ENCODE measurements at places on chromosomes 6 and 20.

DNA sequence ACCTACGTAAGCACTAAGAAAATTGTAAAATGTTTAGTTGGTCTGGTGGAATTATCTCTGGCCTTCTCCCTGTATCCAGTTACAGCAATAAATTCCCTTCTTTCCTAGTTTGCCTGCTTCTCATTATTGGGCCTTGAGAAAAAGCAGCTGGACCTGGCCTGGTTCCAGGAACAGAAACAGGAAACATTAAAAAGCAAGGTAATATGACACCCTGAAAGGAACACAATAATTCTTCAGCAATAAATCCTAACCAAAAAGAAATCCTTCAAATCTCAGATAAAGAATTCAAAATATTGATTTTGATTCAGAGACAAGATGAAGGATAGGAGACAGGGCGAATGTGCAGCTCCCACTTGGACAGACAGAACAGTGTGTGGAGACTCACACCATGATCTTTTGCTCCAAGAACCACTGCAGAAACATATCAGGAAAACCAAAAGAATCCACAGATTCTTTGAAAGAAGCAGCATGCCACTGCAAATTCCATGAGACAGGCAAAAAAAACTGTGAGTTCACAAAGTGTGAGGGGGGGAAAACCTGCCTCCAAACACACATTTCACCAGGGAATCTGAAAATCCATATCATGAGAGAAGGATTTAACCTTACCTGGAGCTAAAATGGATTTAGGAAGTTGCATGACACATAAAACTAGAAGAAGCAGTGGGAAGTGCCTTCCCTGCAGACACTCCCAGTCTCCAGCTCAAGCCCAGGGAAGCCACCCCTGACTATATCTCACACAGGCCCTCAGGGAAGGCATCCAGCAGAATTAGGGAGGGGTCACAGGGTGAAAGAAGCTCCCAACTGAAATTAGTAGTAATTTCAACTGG, 28.9 kb downstream of the TREM1 start:
- no peak for DNase-seq

DNA sequence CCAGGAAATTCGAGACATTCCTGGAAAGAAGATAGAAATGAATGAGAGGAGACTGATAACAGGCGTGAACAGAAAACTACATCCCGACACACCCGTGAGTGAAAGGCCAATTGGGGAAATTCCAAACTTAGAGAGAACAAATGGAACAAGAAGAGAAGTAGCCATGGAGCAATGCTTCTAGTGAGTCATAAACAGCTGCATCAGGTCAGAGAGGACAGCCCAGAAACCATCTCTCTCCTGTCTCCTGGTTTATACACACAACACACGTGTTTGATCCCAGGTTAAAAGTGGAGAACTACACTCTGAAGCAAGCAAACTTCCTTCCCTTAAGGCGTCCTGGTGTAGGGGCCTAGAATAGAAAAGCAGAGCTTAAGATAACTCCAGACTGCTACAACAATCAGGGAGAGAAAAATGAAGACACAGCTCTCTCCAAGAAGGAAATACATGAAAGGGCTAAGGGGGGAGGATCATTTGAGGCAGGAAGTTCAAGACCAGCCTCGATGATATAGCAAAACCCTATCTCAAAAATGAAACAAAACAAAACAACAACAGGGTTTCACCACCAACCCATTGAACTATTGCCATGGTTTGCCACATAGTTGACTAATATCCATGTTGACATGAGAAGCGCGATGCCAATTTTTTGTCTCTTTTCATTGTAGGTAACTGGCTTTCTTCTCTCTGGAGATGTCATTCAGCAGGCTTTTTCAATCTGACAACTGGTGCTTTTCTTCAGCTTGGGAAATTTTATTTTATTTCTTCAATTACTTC, 26.9 kb downstream of the NRN1 start:
- no peak for DNase-seq

DNA sequence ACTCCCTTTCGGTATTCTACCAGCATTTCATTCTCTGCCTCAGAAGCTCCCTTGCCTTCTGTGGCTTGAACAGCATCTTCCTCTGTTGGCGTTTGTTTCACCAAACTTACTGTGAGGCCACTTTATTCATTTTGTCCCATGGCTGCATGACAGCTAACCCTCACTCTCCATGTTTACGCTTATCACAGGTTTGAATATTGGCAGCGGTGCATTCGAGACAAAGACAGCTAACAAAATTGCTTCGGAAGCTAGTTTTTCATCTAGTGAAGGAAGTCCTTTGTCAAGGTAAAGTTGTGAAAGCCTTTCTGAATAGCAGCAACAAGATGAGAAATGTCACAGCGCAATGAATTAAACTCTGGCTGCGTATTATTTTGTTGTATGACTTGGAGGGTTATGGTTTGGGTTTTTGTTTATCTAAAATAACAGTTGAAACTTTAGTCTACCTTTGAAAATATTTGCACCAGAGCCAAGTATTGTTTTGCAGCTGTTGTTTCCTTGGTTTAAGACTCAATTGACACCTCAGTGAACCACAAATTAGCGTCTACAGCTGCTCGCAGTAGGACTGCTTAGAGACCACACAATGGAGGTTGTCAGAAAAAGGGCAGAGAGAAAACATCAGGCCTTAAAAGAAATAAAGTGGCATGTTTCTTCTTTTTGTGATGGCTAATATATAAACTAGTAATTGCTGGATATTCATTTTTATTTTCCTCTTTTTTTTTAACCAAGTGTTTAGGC, 70.4 kb upstream of the XRN2 start:
- no peak for DNase-seq

- no peak for DNase-seq
These were observed 421.1 kb downstream of the CD109 start for GRCh38 chr6:74117113-74117512.

- DNase-seq: no peak
These were observed 510.8 kb upstream of the POU3F2 start for GRCh38 chr6:98323605-98324004.

GRCh38 chr6:139857143-139857542, 482.7 kb upstream of the CITED2 start:
- DNase-seq: no peak

DNA sequence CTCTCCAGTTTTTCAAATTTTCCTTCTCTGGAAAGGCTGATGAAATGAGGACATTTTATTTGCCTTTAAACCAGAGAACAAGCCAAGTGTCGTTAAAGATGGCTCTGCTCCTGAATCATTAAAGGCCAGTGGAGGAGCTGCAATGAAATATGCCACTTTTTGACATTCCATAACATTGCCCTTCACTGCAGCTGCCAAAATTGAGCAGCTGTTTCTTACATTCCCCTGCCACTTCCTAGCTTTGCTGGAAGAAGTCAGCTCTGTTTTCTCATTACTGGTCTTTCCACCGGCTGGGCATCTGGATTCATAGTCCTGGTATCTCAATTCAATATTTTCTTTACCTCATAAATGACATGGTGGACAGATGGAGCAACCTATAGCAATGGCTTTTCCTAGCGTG, 45.5 kb upstream of the NRN1 start:
- DNase-seq: no peak

GRCh38 chr6:114210467-114210866, 132.4 kb downstream of the HS3ST5 start:
- no peak for DNase-seq

DNA sequence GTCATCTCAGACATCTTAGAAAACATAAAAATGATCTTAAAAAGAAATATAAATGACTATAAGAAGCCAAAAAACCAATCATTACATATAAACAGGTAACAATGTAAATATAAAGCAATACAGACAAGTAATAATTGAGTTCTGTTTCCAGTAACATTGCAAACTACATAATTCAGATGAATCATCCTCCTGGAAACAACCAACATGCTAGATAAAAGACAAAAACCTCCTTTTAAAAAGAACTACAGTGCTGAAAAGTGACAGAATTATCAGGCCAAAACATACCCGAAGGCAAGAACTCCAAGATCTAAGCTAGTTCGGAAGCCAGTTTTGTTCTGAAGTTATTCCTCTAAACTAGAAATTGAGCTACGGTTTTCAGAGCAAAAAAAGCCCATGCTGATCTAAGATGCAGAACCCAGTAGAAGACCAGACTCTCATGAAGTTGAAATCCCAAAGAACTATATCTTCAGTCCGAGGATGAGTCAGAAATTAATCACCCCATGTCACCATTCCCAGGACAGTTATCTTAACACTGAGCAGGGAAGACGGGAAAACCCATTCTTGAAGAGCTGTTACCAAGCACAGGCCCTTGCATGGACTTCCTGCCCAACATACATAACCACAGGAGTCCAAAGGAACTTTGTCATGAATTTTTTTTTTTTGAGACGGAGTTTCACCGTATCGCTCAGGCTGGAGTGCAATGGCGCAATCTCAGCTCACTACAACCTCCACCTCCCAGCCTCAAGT, 9.8 kb downstream of the PGM3 start:
- no peak for DNase-seq

DNA sequence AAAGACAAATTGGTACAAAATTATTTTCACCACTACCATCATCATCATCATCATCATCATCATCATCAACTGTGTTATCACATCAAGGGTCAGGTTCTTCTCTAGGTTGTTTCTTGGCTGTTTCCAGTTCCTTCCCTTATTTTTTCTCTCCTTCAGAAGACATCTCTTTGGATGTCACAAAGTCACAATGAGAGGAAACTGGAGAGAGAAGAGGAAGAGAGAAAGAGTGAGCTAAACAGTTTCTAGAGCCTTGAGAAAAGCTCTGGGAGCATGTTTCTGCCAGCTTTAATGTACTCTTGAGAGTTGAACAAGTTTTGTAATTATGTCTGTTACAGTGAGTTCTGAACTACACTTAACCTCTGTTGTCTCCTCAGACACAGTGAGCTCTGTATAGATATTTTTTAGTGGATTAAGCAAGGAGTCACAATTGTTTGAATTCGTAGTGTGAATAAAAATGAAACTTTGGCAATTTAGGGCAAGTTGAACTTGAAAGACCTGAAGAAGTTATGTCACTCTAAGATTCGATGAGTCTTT, 123.0 kb upstream of the AKIRIN2 start:
- no peak for DNase-seq

DNA sequence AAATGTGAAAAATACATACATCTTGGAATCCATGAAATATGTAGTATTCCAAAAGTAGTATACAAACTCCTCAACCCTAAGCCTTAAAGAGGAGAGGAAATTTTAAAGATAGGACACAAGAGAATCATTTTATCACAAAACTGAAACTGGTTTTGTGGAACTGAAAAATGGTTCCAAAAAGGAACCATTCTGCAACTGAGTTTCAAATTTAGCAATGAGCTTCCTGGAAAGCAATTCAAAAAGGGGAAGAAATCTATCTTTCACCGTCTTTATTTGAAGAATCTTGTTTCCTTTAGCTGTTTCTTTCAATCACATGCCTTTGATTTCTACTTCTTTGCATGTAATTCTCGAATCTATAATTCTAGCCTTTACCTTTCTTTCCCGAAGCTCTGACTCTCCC, 32.2 kb upstream of the LAMP5 start:
- no peak for DNase-seq

GRCh38 chr20:2446845-2447244, 23.7 kb downstream of the SNRPB start:
- no peak for DNase-seq

DNA sequence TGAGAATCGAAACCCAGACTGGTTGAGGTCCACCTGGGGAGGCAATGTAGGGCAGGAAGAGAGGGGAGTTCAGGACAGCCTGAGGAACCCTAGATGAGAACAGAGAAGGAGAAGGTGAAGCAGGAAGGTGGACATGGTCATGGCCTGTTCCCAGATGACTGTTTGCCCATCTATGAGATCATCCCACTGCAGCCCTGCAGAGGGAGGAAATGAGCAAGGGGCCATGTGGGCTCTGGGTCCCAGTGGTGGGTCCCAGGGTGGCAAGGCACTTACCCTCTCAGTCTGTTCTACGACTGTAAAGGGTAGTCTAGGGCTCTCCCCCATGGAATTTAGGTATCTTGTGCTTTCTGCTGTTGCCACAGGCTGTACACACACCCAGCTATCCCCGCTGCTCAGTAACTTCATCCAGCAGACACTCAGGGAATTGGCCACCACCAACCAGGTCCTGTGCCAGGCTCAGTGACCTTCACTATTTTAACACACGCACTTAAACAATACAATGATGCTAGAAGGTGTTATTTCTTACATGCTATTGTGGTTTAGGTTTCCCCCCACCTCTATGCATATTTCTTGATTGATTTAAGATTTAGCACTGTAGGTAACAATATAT, 89.8 kb downstream of the TOX2 start:
- no peak for DNase-seq

- DNase-seq: no peak
These were observed 197.9 kb downstream of the TFAP2C start for GRCh38 chr20:56826705-56827665.

DNA sequence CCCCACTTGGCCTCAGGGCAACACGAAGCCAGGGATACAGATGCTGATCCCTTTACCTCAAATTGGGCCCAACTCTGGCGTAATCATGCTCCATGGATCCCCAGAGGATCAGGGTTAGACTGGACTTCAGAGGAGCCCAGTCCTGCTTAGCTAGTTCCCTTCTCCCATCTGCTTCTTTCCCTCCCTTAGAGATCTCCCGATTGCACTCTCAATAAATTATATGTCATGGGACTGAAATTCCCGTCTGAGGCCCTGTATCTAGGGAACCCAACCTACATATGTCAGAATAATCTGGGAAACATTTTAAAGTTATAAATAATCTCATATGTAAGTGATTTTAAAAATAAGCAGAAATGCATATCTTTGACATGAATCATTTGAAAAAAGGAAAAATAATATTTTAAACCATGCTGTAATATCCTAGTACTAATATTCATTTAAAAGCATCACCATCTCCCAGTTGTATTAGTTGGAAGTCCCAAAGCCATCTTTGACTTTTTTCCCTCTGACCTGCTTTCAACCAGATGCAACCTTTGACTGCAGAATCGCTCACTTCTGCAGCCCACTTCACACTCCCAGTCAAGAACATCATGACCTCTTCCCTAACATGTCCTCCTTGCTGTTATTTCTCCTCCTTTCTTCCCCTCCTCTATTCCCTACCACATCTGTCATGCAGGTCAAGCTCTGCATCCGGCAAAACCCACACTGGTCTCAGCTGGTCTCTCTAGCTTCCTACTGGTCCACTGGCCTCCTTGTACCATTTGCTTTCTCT, 393.6 kb downstream of the BTBD3 start:
- no peak for DNase-seq

DNA sequence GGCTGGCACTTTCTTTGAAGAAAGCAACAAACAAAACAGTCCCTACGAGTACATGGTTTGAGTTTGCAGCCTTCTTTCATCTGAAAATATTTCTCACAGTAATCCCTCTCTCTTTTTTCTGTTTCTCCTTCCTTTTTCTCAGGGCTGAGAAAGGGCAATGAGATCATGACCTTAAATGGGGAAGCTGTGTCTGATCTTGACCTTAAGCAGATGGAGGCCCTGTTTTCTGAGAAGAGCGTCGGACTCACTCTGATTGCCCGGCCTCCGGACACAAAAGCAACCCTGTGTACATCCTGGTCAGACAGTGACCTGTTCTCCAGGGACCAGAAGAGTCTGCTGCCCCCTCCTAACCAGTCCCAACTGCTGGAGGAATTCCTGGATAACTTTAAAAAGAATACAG, 80.7 kb upstream of the CLDN20 start:
- DNase-seq: no peak

DNA sequence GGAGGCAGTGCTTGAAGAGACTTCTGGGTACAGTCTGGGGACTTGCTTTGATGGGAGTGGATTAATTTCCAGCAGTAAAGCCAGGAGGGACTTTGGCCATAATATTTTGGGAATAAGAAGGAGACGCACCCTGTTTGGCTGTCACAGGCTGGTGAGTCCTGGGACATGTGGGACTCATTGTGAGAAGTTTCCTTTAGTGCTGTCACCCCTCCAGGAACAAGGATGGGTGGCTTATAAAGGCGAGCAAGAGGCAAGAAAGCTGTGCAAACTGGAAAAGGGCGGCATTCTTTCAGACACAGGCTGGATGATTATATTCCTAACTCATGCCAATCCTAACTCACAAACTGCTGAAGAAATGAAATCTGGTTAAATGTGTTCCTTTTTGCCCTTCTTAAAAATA, 77.5 kb upstream of the KCNK16 start:
- no peak for DNase-seq
